ENCODE measurements at places on chromosomes 4 and X.

GRCh38 chr4:80989921-80990544, 40.5 kb upstream of the BMP3 start:
- DNase-seq, result peak; percentile 1

DNA sequence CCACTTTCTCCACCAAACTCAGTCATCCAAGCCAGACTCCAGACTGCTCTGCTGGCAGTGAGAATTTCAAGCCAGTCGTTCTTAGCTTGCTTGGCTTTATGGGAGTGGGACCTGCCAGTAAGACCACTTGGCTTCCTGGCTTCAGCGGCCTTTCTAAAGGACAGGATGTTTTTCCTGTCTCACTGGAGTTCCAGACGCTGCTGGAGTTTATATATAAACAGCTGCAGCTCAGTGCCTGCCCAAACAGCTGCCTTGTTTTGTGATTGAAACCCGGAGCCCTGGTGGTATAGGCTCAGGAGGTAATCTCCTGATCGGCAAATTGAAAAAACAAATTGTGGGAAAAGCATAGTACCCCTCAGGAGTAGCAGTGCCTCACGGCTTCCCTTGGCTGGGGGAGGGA, 1165.8 kb upstream of the ADGRL3 start:
- DNase-seq, result no peak

DNA sequence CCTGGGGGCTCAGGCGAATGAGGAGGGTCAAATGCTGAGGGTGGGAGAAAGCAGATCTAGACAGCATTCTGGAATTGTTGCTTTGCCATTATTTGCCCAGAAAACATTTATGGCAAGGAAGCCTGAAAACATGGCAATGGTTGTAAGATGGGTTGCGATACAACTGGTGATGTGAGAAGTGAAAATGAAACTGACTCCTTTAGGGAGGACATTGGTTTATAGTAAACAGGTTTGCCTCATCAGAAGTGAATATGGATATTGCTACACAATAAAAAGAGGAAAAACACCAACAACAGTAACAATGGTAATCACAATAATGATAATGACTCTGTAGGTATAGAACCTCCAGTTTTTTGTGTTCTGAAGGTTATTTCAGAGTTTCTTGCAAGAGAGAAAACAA, 107.0 kb upstream of the TBC1D9 start:
- DNase-seq, result no peak

GRCh38 chr4:174275101-174275500, 8.4 kb downstream of the FBXO8 start:
- DNase-seq, result no peak

DNA sequence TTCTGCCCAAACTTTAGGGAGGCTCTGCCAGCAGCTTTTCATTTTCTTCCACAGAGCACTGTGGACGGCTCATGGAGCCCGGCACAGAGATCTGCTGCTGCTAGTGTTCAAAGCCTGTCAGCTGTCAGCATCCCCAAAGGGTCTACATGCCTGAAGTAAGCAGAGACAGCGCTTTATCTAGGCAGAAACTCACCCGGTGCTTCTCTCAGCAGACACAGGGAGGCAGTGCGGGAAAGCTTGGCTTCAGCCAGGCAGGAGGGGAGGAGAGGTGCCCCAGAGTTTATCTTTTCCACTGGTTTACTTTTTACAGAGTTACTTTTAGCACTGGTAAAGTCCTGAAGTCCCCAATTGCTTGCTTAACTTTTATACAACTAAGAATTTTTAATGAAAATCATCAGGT, 339.3 kb downstream of the NKX6-1 start:
- DNase-seq, result no peak

DNA sequence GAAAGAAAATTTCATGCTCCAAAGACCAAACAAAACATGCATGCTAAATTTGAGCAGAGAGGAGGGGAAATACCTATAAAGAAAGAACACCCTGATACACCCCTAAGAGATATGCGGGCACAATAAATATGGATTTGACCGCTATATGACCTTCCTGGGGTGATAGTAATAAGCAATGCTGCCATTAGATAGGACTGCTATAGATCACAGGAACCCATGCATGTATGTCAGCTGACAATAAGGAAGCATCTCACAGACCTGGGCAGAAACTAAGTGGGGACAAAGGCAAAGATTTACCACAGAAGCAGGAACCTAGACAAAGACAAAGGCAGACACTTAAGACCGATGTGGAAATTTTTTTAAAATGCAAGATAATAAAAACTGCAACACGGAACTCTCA, 21.3 kb downstream of the ZNF721 start:
- no peak for DNase-seq

DNA sequence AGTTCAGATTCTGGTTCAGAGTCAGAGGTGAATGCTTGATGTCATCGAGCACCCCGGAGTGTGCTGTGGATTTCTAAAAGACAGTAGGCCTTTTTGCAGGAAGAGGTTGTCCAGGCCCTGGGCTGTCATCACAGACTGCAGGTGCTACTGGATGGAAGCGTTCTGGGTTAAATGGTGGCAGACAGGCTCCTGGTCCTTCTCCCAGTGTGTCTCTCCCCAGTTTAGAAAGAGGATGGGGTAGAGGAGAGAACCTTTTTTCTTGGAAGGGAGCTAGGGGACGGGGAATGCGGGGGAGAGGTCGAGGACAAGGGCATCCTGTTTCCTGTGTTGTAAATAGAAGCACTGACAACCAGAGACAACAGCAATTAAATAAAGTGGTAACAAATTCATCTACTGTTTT, 102.3 kb upstream of the NUDT6 start:
- no peak for DNase-seq

GRCh38 chr4:76772498-76773106, 125.3 kb downstream of the SOWAHB start:
- DNase-seq, result no peak

- DNase-seq, result no peak
Observed at GRCh38 chr4:87399148-87399547, 8.2 kb upstream of the HSD17B11 start.

GRCh38 chrX:43474321-43474720, 181.8 kb upstream of the MAOA start:
- DNase-seq, result no peak

DNA sequence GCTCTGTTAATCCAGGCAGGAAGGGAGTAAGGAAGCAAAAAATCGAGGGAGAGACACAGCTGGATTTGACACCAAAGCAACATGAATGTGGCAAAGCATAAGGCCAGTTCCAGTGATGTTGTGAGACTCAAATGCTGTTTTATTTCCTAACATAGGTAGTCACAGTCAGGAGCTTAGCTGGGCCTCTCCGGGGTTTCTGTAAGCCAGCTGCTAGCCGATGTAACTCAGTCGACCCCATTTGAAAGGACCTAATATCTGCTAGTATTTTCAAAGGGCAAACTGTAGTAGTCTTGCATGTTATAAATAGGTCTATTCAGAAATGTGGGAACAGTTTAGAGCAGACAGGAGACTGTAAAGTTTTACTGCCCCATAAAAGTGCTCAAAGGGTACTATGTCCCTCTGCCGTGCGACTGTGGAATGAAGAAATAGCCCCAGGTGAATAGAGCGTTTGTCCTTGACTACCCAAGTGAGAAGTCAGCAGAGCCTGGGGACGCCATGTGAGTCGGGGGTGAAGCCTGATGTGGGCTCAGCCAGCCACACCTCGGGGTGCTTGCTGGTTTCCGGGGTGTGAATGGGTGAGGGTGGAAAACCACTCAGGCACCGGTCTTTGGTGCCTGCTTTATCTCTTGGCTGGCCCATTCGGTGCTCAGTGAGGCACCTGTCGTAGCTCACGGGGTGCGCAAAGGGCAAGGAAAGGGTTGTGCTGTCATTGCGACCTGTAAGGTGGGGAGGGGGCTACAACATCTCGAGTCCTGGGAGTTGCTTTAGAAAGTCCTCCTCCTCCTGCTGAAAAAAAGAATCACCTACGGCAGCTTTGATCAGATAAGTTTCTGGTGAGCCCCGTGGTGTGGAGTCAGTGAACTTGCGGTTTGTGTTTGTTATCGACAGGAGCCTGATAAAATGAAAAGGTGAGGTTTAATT, 745 bp downstream of the TRIM2 start:
- no peak for DNase-seq

- no peak for DNase-seq
Observed at GRCh38 chr4:124890522-124890921, 178.0 kb upstream of the ANKRD50 start.

DNA sequence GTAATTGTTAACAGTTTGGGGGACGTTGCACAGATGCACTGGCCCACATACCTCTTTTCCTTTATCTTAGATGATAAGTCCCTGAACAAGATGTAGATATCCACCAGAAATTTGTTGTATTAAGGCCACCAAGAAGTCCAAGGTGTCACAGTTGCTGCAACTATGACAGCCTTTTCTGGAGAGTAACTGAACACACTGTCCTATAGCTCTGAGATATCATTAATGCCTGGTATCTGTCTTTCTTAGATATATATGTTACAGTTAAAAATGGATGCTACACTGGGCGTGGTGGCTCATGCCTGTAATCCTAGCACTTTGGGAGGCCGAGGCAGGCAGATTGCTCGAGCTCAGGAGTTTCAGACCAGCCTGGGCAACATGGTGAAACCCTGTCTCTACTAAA, 77.8 kb upstream of the PRDX4 start:
- DNase-seq, result no peak

DNA sequence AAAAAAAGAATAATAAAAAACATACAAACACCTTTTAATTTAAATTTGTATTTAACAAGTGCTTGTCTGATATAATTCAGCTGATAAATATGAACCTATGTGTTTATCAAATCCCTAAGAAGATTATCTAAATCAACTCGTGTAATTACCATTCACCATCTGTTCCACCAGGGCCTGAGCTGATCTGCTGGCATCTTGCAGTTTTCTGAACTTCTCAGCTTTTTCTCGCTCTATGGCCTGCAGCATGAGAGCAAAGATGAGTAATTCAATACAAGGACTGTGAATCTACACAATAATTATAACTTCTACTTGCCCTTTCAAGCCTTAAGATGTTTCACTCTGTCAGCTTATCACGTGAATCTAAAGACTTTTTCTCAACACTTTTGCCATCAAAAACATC, 709.7 kb downstream of the DMD start:
- no peak for DNase-seq

GRCh38 chrX:153878969-153879653, 6.9 kb downstream of the L1CAM start:
- no peak for DNase-seq

GRCh38 chr4:1760521-1761071, 32.5 kb upstream of the FGFR3 start:
- no peak for DNase-seq

DNA sequence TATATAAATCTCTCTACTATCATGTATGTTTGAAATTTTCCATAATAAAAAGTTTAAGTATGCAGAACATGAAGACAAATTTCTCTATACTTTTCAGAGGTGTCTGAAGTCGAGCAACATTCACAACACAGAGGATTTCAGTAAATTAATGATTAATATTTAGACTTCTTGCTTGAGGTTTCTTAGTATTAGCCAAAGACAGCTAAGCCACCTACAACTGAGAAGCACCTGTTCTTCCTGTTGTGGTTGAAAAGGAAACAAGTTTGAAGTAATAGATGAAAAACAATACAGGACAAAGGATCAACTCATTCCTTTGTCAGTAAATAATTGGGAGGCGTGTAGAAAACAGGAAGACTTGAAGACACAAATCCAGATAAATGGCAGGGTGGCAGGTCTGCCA, 21.1 kb downstream of the SCML1 start:
- DNase-seq, result no peak

DNA sequence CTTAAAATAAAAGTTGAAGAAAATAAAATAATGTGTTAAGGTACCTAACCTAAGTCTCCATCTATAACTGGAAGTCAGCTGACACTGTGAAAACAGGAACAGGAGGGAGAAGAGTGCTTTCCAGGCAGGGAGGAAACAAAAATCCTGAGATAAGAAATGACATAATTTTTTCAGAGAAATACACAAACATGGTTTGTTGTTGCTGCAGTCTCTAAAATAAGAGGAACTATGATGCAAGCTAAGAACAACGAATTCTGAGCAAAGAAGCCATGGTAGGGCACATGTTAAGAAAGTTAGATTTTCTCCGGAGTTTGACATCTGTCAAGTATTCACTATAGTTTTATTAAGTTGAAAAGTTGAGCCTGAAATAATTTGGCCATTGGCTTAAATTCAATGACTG, 26.9 kb downstream of the PAPSS1 start:
- no peak for DNase-seq

- DNase-seq, result no peak
Observed at GRCh38 chr4:85603437-85604336, 128.7 kb downstream of the ARHGAP24 start.
